IMR-90 (cell line): ENCODE measurements at places on chromosomes 13 and 19. TPM values are rescaled to one million over a fixed set of nuclear protein-coding genes. Genes with fewer than 3 reads are reported as not detected.

DNA sequence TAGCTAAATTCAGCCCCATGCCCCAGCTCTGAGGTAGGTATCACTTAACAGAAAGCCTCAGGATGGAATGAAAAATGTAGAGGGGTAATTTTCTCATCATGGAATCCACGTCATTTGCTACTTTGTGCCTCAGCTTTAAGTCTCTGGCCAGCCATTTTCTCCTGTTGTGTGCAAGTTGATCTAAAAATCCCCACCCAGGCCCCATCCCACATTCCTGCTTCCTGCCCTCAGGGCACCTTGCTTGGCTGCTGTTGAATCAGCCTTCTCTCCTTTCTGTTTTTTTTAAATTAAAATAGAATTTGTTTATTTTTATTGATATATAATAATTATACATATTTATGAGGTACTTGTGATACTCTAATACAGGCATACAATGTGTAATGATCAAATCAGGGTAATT lies 179.9 kb upstream of the TSHZ3 start:
- no peak for DNase-seq
- H3K36me3 ChIP-seq = no peaks in the 10 kb centered on the region
- no peak overlapping the region for H3K27ac ChIP-seq
- no peak overlapping the region for H3K4me3 ChIP-seq
- no peaks in the 10 kb centered on the region for H3K4me1 ChIP-seq
- no peaks in the 10 kb centered on the region for H3K27me3 ChIP-seq

GRCh38 chr13:46229251-46229650 lies 17.5 kb downstream of the LRRC63 start:
- no peak for DNase-seq
- H3K27me3 ChIP-seq = no peaks in the 10 kb centered on the region
- H3K4me3 ChIP-seq = no peak overlapping the region
- no peak overlapping the region for H3K27ac ChIP-seq
- no peaks in the 10 kb centered on the region for H3K4me1 ChIP-seq

- H3K27ac ChIP-seq = no peak overlapping the region
- no peak for DNase-seq
- peaks cover 2% of the 10 kb centered on the region; the same call in 1 of the 2 replicates for H3K27me3 ChIP-seq
- H3K36me3 ChIP-seq = no peaks in the 10 kb centered on the region
These were observed 109.8 kb upstream of the GPC6 start for GRCh38 chr13:93116809-93117208.

DNA sequence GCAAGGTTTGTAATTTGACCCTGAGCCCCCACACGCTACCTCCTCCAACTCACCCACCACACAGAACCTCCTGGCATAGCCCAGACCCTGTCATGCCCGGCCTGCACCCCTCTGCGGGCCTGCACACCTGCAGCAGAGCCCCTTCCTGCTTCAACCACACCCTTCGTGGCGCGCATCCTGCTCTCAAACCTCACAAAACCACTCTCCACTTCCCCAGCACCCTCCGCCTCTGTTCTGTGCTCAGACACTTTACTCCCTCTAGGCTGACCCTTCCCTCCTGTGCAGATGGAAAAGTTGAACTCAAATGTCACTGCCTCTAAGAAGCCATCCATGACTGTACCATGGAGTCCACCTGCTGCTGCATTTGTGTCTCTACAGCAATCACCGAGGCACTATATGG lies 28.5 kb downstream of the FAAP24 start:
- H3K4me1 ChIP-seq = no peaks in the 10 kb centered on the region
- no peak overlapping the region for H3K27ac ChIP-seq

DNA sequence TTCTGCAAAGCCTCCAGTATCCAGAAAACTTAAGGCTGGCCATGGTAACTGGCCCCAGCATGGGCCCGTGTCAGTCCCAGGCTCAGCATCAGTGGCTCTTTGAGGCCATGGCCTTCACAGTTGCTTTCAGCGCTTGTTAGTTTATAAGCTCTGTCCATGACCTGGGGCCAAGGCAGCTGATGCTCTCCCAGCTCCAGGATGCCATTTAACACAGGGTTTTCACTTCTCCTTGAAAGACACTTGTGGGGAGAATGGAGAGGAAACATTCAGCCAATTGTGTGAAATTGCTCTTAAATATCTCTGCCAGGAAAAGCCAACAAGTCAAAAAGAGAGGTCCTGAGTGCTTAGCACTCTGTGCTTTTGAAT lies 321.3 kb downstream of the FOXO1 start:
- no peak overlapping the region for H3K27ac ChIP-seq
- H3K27me3 ChIP-seq = no peaks in the 10 kb centered on the region
- no peak overlapping the region for H3K4me3 ChIP-seq
- no peaks in the 10 kb centered on the region for H3K4me1 ChIP-seq

GRCh38 chr19:46503848-46504453 lies 8.3 kb upstream of the PNMA8B start:
- H3K4me1 ChIP-seq = no peaks in the 10 kb centered on the region
- no peak overlapping the region for H3K27ac ChIP-seq
- DNase-seq = no peak
- no peaks in the 10 kb centered on the region for H3K36me3 ChIP-seq
- H3K27me3 ChIP-seq = peaks cover 25% of the 10 kb centered on the region
- H3K4me3 ChIP-seq = no peak overlapping the region

MEF2B gene
- total RNA-seq = under 0.01 and 0.18 TPM in 2 replicates

C13orf42 gene
- not detected in 2 replicates for total RNA-seq
